ENCODE measurements at places on chromosomes 7 and 10.
A peak's percentile ranks its signal among the peaks of the same experiment; 100 is the strongest.

GRCh38 chr7:22331704-22332103 is 25.2 kb downstream of the RAPGEF5 start:
- DNase-seq = no peak

GRCh38 chr7:69365651-69366192 is 232.6 kb upstream of the AUTS2 start:
- DNase-seq = no peak

- DNase-seq = no peak
These were observed 36.4 kb upstream of the CARD11 start for GRCh38 chr7:3080106-3080505.

DNA sequence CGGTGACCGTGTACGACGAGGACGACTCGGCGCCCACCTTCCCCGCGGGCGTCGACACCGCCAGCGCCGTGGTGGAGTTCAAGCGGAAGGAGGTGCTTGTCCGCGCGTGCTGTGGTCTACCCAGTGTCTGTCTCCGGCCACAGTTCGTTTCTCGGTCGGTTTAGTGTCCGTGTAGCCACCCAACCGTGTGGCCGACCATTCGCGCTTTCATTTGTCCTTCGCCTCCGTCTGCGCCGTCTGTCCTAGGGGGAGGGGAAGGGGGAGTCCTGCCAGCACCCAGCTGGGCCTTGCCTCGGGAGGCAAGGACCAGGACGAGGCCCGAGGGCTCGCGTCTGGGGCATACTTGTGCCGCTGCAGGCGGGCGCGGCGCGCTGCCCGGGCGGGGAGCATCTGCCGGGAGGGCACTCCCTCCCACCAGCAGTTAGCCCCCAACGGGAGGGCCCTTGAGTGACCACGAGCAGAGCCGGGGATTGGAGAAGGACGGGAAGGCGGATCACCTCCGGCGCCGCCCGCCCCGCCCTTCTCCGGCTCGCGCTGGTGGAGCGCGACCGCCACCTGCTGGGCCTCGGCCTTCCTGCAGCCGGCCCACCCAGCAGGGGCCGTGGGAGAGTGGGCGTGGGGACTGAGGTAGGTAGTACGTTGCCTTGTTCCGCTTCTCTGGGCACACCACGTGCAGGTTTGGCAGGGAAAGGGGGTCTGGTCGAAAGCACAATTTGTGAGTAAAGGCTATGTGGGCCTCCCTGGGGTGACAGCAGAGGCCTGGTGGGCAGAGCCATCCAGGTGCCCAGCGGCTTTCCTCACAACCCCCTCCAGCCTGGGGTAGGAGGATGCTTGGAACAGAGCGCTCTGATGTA is 28.5 kb downstream of the RET start:
- DNase-seq = peak; percentile 85

DNA sequence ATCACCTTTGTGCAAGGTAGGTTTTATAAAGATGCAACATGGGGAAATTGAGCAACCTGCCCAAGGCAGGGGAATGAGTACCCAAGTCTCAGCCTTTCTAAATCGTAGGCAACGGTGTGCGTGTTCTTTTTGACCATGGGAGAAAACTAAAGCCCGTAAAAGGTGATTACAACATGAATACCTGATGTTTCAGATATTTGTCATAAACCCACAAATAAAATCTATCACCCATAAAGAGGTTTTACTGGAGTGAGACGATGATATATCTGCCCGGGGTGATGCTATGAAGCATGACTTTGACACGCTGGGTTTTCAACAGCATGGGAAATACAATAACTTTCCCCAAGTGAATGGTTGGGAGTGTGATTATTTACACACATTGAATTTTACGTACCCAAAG is 406.3 kb upstream of the KLF6 start:
- no peak for DNase-seq

DNA sequence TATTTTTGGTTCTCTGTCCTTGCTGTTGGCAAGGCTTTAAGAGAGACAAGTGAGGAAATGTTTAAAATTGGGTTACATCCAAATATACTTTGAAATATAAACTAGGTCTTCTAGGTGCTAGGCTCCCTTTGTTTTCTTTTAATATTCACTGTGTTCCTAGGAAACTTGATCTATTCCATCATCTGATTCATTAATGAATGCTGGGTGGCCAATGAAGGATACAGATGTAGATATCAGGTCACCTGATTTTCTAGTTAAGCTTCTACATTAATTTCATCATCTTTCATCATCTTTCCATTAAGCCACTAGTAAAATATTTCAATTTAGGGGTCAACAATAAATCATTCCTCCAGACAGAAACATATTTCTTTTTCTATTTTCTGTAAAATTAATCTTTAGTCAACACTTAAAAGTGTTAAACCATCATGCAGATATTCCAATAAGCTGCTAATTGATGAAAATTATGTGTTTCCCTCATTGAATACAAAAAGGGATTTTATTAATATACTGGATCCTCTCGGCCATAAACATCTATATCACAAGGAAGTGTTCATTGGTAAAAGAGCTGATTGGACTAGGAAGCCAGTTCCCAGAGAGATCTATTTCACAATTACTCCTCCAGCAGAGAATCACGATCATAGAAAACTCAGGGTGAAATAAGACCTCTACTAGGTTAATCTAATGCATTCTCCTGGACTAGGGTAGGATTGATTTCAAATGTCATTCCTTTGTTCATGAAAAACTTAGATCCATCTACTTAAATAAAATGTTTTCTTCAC is 14.7 kb downstream of the HGF start:
- DNase-seq = no peak

DNA sequence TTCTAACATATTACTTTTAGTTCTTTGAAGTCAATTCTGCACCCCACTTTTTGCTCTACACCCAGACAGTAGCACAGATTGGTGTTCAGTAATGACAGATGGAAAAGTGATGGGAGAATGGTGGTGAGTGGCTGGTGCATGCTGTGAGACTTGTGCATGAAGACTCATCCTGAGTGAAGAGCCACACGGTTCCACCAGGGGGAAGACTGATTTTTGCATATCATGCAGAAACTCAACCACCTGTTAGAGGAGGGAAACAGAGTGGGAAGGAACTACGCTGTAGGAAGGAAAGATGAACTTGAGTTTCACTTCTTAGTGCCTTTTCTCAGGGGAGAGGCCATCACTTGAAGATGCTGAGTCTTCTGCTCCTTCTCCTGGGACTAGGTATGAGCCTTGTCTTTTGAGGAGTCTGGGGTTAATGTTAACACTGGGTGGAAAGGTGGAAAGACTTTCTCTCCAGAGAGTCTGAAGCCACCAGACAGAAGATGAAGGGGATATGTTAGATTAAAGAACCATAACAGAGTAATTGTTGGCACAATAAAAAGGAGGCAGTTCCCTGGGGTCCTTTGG is 9.3 kb upstream of the PRSS1 start:
- peak; percentile 8 for DNase-seq

- DNase-seq = no peak
These were observed 7.2 kb downstream of the ANTXRL start for GRCh38 chr10:46293832-46294640.

- no peak for DNase-seq
These were observed 174.8 kb upstream of the CDCA7L start for GRCh38 chr7:22120391-22121053.

DNA sequence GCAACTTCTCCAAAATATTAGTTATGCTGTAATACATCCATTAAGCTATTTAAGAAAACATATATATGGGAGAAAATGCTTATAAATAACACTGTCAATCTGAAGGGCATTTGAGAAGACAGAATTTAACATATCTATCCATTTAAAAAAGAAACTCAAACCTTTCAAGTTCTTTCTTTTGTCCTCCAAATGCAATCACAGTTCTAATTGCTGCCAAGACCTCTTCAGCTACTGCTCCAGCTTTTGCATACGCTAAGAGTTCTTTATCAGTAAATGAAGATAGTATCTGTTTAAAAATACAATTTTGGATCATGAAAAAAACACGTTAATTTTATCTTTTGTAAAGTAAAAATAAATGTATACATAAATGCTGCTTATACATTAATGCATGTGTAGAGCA is 39.6 kb downstream of the ABCB1 start:
- DNase-seq = no peak

DNA sequence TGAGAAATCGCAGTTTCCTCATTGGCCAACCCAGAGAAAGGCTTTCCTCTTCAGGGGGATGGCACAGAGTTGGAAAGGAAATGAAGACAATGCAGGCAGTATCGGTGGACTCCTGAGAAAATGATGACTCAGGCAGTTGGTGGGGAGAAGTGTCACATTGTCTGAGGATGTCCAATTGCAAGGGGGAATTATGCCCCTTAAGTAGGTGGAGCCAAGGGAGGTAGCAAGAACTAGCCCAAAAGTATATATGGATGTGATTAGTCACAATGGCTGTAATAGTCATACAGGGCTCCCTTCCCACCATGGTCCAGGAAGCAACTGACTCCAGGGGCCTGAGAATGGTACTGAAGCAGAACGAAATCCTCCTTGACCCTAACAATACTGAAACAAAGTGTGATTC is 58.3 kb upstream of the EGFR start:
- DNase-seq = no peak

Measured in activated CD4-positive, alpha-beta T cell treated with anti-CD3 and anti-CD28 coated beads for 48 hours (primary cell).